PC-3 (cell line): ENCODE measurements at places on chromosomes 6 and 20.

DNA sequence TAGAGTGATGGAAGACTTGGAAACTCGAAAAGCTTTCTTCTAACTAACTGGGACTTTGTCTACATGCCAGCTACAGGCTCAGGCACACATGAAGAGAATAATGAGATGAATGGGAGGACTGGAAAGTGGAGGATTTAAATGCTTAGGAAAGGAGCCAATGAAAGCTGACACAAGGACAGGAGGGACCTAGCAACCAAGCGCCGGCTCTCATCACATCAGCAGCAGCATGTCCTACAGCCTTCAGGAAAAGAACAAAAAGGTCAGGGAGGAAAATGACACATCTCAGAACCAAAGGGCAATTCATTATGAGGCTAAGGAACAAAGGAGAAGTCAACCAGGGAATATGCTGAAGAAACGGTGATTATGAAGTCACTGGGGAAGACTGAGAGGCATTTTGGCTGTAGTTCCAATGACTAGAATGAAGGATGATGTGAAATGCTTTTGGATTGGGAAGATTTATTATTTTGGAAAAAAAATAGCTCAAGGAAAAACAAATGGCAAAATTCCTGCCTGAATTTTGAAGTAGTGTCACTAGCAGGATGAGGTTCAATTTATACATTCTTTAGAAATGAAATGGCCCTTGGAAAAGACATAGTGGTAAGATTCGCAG, 5.7 kb downstream of the BACH2 start:
- no peak for DNase-seq

- no peak for DNase-seq
Observed at GRCh38 chr6:87209812-87210211, 54.4 kb downstream of the ZNF292 start.

- DNase-seq, result no peak
Observed at GRCh38 chr6:115986026-115986425, 74.7 kb downstream of the FRK start.

GRCh38 chr6:98118397-98119045, 715.9 kb upstream of the POU3F2 start:
- no peak for DNase-seq
